IPS-NIHi11 (cell line): ENCODE measurements at places on chromosomes 5 and 9.

DNA sequence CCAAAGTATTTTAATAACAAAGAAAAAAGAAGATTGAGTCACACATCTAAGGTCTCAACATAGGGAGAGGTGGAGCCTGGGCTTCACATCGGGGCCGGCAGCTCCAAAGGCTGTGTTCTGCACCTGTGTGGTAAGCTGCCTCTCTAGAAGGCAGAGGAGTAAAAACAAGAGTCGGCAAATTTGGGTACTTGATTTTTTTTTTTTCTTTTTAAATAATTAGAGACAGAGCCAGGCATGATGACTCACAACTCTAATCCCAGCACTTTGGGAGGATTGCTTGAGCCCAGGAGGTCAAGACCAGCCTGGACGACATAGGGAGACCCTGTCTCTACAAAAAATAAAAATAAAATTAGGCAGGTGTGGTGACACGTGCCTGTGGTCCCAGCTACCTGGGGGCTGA lies 4.7 kb downstream of the URM1 start:
- DNase-seq = no peak

DNA sequence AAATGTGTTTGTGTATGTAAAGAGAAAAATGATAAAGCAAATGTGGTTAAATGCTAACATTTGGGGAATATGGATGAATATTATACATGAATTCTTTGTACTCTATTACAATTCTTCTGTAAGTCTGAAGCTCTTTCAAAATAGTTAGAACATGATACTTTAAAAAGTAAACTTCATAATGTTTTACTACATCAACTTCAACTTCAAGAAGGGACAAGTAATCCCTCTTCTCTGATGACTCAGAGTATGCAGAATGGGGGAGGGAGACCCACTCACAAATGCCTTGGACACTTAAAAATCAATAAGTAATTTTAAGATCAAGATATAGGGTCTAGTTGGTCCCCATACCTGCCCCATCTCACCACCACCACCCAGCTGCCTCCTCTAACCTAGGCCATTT lies 162.4 kb downstream of the ESM1 start:
- DNase-seq = no peak

GRCh38 chr9:123727332-123727731 lies 202.6 kb downstream of the DENND1A start:
- no peak for DNase-seq

DNA sequence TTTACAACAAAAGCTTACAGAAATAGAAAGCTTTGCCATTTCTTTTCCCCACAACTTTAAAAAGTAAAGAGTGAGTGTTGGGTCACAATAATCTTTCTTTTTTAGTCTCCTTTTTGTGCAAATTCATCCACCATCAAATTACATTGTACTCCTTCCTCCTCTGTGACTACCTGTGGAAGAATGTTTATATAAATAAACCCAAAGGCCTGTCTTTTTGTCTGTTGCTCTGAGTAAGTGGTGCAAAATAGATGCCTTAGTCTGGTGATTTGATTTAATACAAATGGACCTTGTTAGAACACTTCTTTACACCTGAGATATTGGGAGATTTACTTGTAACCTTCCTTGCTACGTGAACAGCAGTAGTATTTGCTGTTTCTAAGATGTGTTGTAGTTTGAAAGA lies 53.5 kb upstream of the TAF11L2 start:
- no peak for DNase-seq

DNA sequence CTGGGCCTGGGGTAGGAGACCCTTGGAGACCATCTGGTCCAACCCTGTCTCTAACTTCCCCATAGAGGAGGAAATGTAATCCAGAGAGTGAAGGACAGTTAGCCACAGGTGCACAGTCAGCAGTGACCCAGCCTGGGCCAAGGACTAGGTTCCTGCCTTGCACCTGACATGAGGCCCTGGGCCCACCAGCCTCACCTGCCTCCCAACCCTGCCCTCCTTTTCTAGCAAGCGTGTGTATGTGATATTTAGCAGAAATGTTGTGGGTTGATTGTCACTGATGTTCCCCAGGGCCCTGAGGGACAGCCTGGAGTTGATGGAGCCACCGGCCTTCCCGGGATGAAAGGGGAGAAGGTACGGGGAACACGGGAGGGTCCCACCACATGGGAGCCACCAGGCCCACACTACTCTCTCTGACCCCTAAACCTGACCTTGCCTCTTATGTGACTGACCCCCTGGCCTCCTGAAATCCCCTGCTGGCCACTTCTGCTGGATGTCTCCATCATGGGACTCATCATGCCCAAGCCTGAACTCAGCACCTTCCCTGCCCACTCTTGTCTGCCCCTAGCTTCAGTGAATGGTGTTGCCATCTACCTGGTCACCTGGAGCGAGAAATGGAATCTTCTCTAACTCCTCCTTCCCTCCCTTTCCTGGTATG lies 79.2 kb upstream of the TGFBR1 start:
- no peak for DNase-seq

- peak; percentile 50 for DNase-seq
Observed at GRCh38 chr5:142364251-142365145, 39.7 kb upstream of the SPRY4 start.
